ENCODE measurements at places on chromosomes 1 and 21. TPM values are rescaled to one million over a fixed set of nuclear protein-coding genes. Genes with fewer than 3 reads are reported as not detected.

GABRD gene
- total RNA-seq: not detected

SLC5A9 gene
- not detected for total RNA-seq

ZBED6 gene
- 55.2 TPM for total RNA-seq

RHBDL2 gene
- total RNA-seq: 0.85 TPM

SUSD4 gene
- total RNA-seq: not detected

CNKSR1 gene
- total RNA-seq: not detected

RNU1-3 gene
- under 0.01 TPM for total RNA-seq

PAQR7 gene
- 18.8 TPM for total RNA-seq

NR1I3 gene
- not detected for total RNA-seq

ATAD3C gene
- under 0.01 TPM for total RNA-seq

C1QC gene
- not detected for total RNA-seq

LCE1F gene
- not detected for total RNA-seq

PLA2G2E gene
- not detected for total RNA-seq

SELP gene
- total RNA-seq: not detected

CCDC17 gene
- total RNA-seq: 0.61 TPM

ST6GALNAC3 gene
- 1.9 TPM for total RNA-seq

AMIGO1 gene
- total RNA-seq: 3.3 TPM

OR2L5 gene
- total RNA-seq: 0.32 TPM

NKAIN1 gene
- total RNA-seq: 0.24 TPM

LIN28A gene
- total RNA-seq: not detected

NR5A2 gene
- 0.32 TPM for total RNA-seq

BGLAP gene
- 0.16 TPM for total RNA-seq

B3GALT5 gene
- total RNA-seq: 4.3 TPM

FAM72B gene
- 1.8 TPM for total RNA-seq

DRAXIN gene
- total RNA-seq: not detected

ZNF648 gene
- not detected for total RNA-seq

CLDN17 gene
- total RNA-seq: not detected

KRTAP7-1 gene
- total RNA-seq: not detected

SAMSN1 gene
- total RNA-seq: not detected

EFCAB14 gene
- 63.4 TPM for total RNA-seq

PTPN22 gene
- 1.7 TPM for total RNA-seq

RHD gene
- total RNA-seq: not detected

NUF2 gene
- total RNA-seq: 0.97 TPM

CCDC190 gene
- total RNA-seq: 0.16 TPM

TAL1 gene
- not detected for total RNA-seq

TRIM67 gene
- under 0.01 TPM for total RNA-seq

LCE1C gene
- total RNA-seq: not detected

ARHGEF2 gene
- 133 TPM for total RNA-seq

TPTE gene
- not detected for total RNA-seq

SPATA46 gene
- not detected for total RNA-seq

OPRD1 gene
- not detected for total RNA-seq

NCF2 gene
- total RNA-seq: not detected

Data from hair follicle dermal papilla cell (primary cell).